ENCODE measurements at places on chromosomes 4 and X.

DNA sequence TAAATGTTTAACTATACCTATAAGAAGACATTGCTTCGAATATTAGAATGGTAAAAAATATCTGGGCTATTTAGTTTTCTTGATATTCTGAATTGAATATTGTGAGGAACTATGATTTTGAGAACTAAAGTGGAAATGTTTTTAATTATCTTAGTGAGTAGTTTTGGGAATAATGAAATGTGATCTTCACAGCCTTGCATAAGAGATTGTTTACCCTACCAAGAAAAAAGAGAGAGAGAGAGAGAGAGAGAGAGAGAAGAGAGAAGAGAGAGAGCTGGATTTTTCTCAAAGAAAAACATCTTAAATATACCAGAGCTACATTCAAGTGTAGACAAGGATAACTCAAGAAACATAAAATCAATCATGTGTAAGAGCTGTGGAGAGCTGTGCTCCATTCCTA is 148.7 kb upstream of the MAD2L1 start:
- no peak for DNase-seq

- DNase-seq, result no peak
Measured at GRCh38 chrX:133559909-133560308, 144.6 kb upstream of the GPC4 start.

DNA sequence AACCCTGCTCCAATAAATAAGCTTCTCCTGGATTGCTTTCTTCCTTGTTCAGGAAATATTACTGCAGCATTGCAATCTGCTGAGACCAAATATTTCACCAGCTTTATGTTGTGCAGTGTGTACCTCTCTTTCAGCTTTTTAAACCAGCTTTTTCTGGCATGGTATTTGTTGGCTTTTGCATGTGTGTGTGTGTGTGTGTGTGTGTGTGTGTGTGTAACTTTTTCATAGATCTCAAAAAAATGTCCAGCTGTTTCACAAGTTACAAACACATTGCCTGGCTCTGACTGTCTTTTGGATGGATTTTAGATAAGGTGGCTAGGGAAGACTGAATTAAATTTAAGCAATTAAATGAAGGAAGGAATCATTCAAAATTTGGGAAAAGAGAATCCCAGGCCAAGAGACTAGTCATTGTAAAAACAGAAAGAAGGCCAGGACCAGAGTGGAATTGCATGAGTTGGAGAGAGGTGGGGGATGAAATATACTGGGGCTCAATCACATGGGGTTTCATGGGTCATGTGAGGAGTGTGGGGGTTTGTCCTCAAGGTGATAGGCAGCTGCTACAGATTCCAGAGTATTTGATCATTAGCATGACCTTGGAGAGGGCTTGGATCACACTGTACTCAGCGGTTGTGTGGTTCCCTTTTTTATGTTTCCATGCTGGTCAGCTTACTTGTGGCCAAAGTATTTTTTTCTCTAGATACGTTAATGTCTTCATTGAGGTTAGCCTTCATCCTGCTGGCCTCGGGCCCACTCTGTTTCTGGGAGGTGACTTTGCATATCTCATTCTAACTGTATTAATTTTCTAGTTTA is 357.7 kb upstream of the BOD1L1 start:
- DNase-seq, result no peak

DNA sequence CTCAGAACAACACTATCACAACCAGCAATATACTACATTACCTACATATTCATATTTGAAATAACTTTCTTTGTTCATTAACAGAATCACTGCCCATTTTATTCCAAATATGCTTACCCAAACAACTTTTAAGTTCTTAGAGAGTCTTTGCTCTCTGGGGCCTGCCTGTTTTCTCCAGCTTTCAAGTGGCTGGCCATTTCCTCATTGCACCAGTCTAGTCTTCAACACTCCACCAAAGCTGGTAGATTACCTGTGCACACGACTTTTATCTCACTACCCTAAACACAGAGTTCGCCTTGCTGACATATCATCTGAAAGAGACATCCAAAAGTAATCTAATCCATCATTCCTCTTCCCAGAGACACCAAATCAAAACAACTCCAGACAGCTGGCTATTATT is 66.2 kb downstream of the PRDM5 start:
- no peak for DNase-seq

GRCh38 chr4:76197971-76198410 is 15.6 kb downstream of the SCARB2 start:
- no peak for DNase-seq

GRCh38 chrX:39965051-39965573 is 132.6 kb downstream of the BCOR start:
- no peak for DNase-seq

DNA sequence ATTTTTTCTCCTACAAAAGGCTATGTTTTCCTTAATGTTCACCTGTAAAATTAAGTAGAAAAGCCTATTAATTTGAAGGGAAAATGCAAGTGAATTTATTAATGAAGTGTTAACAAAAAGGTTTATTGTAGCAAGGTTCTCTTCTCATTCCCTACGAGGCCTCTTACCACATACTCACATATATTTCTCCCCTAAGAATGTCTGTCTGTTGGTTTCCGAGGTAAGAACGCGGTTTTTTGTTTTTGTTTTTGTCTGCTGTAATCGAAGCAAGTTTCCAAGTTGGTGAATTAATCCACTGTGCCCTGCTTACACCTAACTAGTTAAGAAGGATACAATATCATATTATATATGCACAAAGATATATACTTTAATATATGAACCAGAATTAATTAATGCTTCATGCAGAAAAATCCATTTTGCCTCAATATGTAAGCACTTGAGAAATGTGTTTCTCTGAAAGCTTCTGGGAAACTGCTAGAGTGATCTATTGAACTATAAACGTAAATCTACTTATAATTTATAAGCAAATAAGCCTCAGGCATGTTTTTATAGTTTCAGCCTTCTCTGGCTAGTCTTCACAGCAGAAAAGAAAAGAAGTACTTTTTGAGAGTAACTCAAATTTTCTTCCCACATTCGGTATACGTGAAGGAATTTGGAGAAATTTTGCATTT is 120.8 kb downstream of the EGF start:
- no peak for DNase-seq

DNA sequence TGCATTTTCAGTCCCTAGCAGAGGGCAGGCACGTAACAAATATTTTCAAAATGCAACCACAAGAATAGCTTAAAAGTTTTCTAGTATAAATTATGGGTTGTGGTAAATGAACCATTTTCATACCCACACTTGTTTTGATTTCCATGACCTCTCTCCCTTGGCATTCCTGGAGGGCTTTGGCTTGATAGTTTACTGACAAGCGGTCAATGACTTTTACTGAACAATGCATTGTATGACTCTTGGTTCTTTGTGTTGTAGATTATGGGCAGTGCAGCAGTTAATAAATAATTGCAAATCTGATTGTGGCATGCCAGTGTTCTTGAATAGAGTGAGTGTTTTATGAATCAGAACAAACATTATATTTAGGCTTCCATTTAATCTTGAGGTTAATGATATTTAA is 285.2 kb upstream of the ARX start:
- no peak for DNase-seq

DNA sequence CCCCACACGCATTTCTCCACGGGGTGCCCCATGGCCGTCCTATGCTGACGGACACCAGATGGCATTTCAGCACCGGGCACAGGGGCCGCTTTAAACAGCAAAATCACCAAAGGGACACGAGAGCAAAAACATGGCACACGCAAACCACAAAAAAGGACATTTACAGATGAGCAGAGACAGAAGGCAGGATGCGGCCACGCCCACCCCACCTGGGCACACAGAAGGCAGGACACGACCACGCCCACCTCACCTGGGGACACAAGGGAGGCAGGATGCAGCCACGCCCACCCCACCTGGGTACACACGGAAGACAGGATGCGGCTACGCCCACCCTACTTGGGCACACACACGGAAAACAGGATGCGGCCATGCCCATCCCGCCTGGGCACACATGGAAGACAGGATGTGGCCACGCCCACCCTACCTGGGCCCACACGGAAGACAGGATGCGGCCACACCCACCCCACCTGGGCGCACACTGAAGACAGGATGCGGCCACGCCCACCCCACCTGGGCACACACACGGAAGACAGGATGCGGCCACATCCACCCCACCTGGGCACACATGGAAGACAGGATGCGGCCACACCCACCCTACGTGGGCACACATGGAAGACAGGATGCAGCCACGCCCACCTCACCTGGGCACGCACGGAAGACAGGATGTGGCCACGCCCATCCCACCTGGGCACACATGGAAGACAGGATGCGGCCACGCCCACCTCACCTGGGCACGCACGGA is 69.1 kb downstream of the FAM53A start:
- DNase-seq, result no peak

DNA sequence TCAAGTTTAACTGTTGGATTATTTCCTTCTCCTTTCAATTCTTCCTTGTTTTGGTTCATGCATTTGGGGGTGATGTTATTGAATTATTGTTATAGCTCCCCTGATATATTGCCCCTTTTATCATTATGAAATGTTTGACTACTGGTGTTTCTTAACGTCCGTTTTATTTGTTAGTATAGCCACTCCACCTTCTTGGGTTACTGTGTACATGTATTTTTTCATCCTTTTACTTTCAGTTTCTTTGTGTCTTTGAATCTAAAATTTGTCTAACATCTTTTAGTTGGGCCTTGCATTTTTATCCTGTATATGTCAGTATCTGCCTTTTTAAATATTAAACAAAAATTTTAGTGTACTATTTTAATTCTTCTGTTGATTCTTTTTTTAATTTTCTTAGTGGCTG is 88.7 kb downstream of the TNIP2 start:
- no peak for DNase-seq

DNA sequence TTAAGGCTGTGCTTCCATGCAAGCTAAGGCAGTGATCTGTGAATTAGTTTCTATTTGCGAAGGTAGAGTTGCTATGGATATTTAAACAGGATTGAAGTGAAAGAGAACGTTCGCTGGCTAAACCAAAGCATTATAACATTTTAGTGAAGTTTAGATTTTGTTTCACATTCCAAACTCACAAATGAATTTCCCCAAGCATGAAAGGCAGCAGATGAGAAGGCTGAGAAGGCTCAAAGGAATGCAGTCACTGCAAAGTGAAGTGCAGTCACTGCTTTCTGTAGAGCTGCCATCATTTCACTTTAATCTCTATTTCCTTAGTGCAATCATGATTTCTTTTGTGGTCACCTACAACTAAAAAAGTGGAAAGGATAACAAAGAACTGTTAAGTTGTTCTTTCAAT is 334.7 kb upstream of the NR3C2 start:
- DNase-seq, result no peak

DNA sequence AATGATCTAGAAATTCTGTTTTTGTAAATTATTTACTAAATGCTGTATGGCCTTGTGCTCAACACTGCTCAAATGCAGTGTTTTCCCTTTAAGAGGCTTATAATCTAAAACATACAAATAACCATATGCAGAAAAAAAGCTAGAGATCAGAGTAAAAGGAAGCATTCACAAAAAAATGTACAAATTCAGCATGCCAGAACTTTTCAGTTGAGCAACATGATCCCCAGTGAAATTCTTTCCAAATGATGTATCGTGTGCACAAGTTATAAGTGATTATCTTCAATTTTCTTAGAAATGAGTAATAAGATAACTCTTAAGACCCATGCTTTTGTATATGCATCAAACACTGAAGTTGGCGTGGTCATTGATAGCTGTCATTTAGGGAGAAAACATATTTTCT is 5.0 kb downstream of the GPC3 start:
- no peak for DNase-seq

- no peak for DNase-seq
Measured at GRCh38 chr4:150126201-150126863, 48.1 kb downstream of the DCLK2 start.

DNA sequence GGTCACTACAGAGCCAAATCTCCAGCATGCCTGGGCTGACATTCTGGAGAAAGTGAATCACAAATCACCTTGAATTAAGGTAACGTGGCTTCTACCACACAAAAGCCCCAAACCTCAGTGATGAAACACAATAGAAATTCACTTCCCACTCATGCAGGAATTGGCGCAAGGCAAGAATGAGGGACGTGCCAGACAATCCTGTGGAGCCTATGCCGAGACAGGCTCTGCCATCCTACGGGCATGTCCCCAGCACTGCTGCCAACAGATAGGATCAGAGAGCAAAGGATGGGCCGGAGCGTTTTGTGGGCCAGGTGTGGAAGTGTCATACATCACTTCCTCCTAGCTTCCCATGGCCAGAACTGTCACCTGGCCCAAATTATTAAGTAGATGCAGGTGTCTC is 118.0 kb downstream of the IRF2 start:
- no peak for DNase-seq

DNA sequence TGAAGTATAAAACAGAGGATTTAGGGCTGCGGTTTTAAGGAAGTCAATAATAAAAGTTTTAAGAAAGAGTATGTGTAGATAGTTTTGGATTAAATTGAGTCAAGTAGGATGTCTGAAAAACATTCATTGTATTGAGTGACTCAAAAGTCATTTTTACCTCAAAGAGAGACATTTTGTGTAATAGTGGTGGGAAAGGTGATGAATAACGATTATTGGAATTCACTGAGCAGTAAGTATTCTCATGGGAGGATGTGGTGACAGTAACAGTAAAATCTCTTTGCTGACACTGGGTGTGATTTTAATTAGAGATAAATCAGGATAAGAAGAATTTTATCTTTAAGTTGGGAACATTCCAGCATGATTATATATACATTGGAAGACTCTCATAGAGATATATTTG is 233.6 kb downstream of the PDHA2 start:
- DNase-seq, result no peak

- no peak for DNase-seq
Measured at GRCh38 chrX:150762258-150763165, 69.3 kb downstream of the MTMR1 start.

GRCh38 chrX:119605464-119606279 is 552 bp downstream of the NKRF start:
- peak; percentile 3 for DNase-seq

GRCh38 chr4:6758728-6759127 is 23.8 kb upstream of the KIAA0232 start:
- no peak for DNase-seq

DNA sequence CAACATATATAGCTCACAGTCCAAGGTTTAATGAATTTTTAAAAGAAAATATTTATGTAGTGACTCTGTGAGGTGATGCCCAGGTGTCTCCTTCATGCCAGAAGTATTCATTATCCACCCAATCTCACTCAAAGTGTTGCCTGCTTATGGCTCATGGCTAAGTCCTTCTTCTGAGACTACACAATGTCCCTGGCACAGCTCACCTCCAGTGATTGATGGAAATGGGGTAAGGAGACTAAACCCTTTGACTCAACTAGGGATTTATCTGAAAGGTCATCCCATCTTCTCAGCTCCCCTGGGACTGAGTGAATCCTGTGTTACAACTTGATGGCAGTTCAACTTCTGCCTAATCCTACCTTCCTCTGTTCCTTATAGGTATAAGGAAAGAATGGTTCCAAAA is 74.2 kb downstream of the FAM13A start:
- DNase-seq, result no peak

DNA sequence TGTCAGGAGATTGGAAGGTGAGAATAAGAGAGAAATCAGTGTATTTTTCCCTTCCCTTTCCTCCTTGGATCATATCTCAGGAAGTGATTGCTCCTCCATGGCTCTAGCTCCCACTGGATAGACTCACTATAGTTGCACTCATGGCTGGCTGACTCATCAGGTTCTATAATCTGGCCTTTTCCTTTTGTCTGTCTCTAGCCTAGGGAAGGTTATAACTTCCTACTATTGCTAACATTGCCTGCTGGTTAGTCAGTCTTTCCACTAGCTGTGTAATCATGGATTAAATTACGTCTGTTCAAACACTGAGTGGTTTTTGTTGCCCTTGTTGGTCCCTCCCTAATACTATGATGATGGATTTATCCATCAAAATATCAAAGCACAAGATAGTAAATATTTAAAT is 195.5 kb upstream of the VEGFC start:
- DNase-seq, result no peak

All from stimulated activated CD4-positive, alpha-beta T cell treated with anti-CD3 and anti-CD28 coated beads, TNF-alpha, amount 100 ng/mL, for 24 hours (primary cell).